Spleen (tissue), 13 donors: ENCODE measurements at places on chromosomes 3 and 15.

DNA sequence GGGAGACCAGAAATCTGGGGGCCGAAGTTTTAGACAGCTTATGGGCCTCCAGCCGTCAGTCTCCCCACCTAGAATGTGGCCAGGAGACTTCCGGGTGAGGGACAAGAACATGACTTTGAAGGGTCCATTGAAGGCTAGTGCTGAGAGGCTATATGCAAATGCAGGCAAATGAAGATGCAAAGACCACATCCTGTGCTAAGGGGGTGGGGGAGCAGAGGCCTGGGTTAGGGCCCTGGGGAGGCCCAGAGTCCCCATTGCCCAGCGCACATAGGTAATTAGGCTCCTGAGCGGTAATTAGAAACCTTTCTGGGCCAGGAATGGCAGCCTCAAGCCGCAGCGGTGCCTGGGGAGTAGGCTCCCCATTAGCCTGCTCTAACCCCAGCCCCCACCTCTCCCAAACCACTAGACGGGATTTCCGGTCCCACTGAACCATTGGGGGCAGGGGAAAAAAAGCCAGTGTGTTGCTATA lies 6.8 kb downstream of the CSK start:
- DNase-seq, result peak; percentile 92

DNA sequence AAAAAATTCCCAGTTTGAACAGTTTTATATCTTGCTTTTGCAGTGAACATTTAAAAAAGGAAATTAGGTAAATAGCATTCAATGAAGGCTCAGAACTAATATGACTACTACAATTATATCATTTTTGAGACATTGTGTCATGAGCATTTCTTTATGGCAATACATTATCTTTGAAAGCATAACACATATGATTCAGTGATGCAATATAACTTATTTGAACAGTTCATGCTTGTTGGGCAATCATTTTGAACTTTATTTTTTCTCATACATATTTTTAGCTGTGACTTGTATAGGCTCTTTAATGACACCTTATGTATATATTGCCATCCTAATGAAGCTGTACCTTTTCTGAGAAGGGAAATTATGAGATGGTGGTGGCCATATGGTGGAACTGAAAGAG lies 828.6 kb upstream of the NR2F2 start:
- no peak for DNase-seq

- DNase-seq, result no peak
Measured at GRCh38 chr15:61141497-61142125, 87.5 kb downstream of the RORA start.

GRCh38 chr3:82568776-82569338 lies 807.4 kb upstream of the GBE1 start:
- no peak for DNase-seq

DNA sequence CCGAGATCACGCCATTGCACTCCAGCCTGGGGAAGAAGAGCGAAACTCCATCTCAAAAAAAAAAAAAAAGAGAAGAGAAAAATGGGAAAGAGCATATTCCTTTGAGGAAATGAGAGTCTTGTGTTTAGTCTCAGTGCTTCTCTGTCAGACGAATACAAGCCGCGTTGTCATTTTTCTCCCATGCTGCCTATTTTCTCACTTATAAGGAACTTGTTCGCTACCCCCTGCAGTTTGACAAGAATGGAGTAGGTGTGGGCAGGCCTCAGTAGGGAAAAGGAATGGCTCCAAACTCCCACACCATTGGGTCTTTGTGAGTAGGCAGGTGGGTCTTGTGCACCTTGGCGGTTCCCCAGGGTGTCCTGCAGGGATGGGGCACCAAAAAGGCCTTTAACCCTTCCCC lies 6.5 kb downstream of the GPR160 start:
- no peak for DNase-seq

GRCh38 chr3:177830411-177830849 lies 633.1 kb upstream of the TBL1XR1 start:
- no peak for DNase-seq

DNA sequence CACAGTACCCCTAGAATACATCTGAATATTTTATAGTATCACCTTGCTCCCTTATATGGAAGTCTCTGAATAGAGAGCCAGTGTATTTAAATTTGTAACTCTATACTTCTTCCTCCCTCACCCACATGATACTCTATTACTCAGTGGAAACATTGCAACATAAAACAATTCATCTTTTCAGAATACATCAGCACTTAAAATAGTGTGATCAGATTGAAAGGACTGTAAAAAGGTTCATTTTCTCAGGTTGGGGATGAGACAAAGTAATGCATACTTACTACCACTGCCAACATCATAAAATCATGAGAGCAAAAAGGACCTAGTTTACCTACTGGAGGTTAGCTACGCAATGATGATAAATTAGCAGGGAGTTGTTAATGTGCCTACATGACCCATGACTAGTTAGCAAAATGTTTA lies 13.8 kb upstream of the THRB start:
- DNase-seq, result no peak

GRCh38 chr3:173920386-173920785 lies 522.8 kb downstream of the NLGN1 start:
- no peak for DNase-seq

GRCh38 chr15:68335251-68335650 lies 57.7 kb downstream of the FEM1B start:
- DNase-seq, result peak; percentile 81
